ENCODE measurements at places on chromosomes 6 and 20. TPM values are rescaled to one million over a fixed set of nuclear protein-coding genes. Genes with fewer than 3 reads are reported as not detected.

DNA sequence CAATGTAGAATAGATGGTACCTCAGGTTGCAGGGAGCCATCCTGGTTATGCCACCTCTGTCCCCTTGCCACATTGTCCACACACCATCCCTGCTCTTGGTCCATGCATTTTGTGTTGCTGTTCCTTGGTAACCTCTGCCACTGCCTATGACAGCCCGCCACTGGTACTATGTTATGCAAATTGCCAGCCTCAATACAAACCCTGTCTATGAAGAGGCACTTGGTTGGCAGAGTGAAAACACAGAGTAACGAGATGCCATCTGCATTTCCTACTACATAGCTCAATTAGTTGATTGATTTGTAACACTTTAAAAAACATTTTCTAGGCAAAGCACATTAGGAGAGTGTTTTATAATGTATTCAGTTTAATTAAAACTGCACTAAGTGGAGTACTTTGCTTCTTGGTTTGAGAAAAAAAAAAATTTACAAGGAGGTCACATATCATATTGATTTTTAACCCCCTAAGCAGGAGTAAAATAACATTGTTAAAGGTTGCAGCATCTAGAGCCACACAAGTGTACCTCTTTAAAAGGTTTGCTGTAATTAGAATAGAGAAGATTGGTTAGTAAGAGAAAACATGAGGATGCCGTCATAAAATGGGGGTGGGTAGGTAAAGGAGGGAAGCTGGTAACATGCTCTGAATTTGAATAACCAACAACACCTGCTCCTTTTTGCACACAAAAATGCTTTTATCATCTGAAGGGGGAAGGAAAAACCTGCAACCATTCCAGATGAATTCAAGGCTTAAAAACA is 817.1 kb downstream of the KIF16B start:
- DNase-seq, result no peak

GRCh38 chr6:27902335-27903314 is 9.6 kb downstream of the OR2B2 start:
- DNase-seq, result peak; percentile 95

- DNase-seq, result no peak
Measured at GRCh38 chr6:108068618-108069017, 5.9 kb downstream of the OSTM1 start.

- DNase-seq, result no peak
Measured at GRCh38 chr6:8084586-8084985, 17.8 kb downstream of the EEF1E1 start.

Gene TAF8
- 31.2 TPM for total RNA-seq

Gene LY6G6F
- not detected for total RNA-seq

DNA sequence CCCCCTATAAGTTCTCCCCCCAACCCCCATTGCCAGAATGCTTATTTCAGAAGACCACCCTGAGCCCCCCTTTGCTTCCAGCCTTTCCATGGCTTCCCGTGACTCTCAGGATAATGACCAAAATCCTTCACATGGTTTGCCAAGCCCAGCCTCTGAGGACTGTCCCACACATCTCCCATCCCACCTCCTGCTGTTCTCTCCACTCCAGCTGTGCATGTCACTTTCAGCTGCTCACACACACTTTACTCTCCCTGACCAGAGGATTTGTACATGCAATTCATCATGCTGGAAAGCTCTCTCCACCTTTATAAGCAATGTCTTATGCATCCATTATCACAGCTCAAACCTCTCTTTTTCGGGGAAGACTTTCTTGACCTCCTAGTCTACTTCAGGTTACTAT is 164.2 kb downstream of the PRL start:
- DNase-seq, result no peak

- DNase-seq, result no peak
Measured at GRCh38 chr20:5621305-5621704, 128.9 kb upstream of the SHLD1 start.

All from neural crest cell (in vitro differentiated cells).